Activated T-cell treated with anti-CD3 and anti-CD28 coated beads for 24 hours (primary cell): ENCODE measurements at places on chromosomes 13 and 19.

GRCh38 chr13:104256701-104257100 lies 1190.5 kb upstream of the SLC10A2 start:
- DNase-seq, result no peak

DNA sequence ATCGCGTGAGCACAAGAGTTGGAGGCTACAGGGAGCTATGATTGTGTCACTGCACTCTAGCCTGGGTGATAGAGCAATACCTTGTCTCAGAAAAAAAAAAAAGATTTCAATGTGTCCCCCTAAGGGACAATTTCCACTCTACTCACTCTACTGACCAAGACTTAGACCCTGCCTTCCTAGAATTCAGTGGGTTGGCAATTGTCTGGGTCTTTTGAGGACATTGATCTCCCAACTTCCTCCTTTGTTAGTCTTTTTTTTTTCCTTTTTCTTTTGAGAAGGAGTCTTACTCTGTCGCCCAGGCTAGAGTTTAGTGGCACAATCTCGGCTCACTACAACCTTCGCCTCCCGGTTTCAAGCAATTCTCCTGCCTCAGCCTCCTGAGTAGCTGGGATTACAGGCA lies 2.2 kb downstream of the SPTBN4 start:
- no peak for DNase-seq

GRCh38 chr13:96381681-96382080 lies 291.8 kb downstream of the HS6ST3 start:
- DNase-seq, result no peak

DNA sequence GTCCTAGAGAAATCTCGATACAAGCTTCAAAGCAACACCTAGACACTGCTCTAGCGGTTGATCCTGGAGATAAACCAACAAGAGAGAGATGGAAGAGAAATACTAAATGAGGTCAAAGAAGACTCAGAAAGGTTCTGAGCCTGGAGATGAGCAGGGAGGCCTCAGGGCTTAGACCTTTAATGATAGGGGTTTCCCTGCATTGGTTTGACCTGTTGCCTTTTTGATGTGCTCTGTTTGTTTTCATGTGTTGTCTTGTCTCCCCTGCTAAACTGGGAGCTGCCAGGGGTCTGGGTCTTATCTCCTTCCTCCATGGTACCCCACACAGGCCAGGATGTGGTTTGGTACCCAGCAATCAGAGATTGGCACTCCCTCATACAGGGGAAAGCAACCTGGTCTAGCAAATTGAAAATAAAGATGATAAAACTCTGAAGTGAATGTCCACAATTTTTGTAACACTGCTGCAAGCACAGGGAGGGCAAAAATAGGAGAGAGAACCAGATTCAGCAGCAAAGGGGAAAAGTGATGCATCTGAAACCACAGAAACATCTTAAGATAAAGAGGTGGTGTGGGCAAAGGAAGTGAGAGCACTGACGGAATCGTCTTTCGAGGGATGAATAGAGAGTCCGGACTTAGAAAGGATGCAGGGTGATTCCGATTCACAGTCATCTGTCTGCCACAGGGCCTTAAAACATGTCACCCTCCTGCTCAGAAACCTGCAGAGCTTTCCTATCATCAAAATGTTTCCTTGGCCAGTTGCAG lies 3.5 kb downstream of the FFAR2 start:
- DNase-seq, result peak; percentile 12

- DNase-seq, result no peak
Measured at GRCh38 chr19:52170304-52170703, 1.1 kb downstream of the ZNF836 start.

DNA sequence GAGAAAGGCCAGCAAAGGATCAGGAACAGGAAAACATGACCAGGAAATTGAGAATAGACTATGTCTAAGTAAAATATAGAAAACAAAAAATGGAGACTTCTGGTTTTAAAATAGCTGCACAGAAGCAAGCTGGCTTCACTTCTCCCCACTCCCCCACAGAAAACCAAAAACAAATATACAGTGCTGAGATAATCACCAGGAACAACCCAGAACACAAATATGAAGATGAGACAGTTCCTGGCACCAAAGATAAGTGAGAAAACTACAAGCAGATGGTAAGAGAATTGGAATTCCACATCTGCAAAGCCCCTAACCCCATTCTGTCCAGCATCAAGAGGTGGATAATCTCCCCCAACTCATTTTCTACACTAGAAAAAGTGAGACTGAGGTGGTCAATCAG lies 397.7 kb downstream of the SUCLA2 start:
- DNase-seq, result no peak

DNA sequence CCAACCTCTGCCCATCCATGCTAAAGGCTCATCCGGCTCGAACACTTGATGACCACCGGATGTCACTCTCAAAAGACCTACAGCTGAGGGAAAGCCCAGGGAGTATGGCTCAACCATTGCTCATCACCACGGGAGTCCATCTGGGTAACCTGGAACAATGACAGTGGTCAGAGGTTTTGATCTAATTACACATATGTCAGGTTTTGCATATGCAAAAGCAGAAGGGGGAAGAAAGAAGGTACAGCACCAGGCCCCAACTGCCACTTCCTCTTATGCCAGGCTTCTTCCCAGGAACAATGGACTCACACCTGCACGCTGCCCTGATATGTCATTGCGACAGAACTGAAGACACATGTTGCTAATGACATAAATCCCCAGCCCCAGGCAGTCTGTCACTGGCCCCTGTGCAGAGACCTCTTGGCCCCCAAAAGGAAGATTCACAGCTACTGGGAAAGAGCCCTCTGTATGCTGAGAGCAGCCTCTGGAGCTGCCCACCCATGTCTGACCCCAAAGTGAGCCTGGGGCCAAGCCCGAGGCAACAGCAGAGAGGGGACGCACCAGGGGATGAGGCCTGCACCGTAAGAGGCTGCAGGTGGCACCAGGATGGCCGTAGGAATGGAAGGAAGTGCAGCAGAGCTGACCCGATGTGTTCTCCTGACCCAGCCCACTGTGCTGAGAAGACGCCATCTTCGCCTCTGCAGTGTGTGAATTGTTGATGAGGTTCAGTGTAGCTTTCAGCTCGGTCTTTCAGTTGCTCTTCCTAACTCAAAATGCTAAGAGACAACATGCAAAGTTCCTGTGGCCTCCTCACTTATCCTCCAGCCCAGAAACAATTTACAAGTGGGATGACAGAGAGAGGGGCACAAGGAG lies 26.3 kb downstream of the EPS15L1 start:
- no peak for DNase-seq

GRCh38 chr13:112366907-112367646 lies 9.1 kb upstream of the SPACA7 start:
- no peak for DNase-seq

DNA sequence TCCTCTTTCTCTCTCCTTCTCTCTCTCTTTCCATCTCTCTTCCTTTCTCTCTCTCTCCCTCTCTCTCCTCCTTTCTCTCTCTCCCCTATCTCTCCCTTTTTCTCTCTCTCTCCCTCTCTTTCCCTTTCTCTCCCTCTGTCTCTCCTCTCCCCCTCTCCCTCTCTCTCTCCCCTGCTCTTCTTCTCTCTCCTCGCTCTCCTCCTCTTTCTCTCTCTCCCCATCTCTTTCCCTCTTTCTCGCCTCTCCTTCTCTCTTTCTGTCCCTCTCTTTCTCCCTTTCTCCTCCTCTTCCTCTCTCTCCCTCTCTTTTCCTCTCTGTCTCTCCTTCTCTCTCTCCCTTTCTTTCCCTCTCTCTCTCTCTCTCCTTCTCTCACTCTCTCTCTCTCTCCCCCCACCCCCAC lies 196.6 kb downstream of the UQCRFS1 start:
- no peak for DNase-seq

GRCh38 chr19:48348045-48348444 lies 15.7 kb downstream of the TMEM143 start:
- DNase-seq, result no peak

GRCh38 chr13:70108356-70109105 lies at the start of gene KLHL1:
Gene KLHL1, minus strand, starts transcription at chr13:70108452. Its CDS starts 753 bp downstream, at chr13:70107699.
- DNase-seq, result no peak

DNA sequence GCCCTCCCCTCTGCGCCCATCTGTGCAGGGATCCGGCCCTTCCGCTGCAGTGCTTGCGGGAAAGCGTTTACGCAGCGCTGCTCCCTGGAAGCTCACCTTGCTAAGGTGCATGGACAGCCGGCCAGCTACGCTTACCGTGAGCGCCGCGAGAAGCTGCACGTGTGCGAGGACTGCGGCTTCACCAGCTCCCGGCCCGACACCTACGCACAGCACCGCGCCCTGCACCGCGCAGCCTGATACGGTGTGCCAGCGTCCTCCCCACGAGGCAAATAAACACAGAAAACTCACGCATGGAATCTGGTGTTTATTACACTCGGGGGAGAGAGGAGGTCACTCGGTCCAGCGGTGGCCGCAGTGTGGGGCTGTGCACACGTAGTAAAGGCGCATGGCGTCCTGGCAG lies 1.2 kb downstream of the POLR2I start:
- no peak for DNase-seq

DNA sequence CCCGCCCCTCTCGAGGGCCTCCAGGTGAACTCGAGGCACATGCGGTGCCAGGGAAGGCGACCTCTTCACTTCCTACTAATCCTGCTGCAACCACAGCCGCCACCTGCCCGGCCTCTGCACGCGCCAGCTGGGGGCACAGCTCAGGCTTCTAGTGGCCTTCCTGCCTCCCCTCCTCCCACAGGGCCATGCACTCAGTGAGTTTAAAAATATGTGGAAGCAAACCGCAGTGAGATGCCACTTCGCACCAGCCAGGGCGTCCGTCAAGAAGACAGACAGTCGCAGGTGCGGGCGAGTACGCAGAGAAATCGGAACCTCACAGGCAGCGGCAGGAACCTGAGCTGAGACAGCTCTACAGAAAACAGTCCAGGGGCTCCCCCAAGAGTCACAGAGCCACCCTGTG lies 10.4 kb downstream of the LMNB2 start:
- DNase-seq, result no peak

DNA sequence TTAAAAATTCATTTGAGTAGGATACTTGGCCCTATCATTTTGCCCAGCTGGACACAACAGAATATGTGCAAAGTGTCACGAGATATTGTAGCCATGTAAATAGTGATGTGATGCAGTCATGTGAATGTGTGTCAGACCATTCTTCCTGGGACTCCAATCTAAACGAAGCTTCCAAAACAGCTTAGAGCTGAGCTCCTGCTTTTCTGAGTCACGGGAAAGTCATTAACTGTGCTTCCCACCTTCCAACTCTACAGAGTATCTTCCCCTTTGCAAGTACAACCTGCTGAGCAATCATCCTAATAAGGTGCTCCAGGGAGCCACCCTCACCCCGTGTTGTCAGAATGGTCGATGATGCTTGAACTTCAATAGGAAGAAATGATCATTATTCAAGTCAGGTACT lies 294.7 kb downstream of the MYO16 start:
- DNase-seq, result no peak

DNA sequence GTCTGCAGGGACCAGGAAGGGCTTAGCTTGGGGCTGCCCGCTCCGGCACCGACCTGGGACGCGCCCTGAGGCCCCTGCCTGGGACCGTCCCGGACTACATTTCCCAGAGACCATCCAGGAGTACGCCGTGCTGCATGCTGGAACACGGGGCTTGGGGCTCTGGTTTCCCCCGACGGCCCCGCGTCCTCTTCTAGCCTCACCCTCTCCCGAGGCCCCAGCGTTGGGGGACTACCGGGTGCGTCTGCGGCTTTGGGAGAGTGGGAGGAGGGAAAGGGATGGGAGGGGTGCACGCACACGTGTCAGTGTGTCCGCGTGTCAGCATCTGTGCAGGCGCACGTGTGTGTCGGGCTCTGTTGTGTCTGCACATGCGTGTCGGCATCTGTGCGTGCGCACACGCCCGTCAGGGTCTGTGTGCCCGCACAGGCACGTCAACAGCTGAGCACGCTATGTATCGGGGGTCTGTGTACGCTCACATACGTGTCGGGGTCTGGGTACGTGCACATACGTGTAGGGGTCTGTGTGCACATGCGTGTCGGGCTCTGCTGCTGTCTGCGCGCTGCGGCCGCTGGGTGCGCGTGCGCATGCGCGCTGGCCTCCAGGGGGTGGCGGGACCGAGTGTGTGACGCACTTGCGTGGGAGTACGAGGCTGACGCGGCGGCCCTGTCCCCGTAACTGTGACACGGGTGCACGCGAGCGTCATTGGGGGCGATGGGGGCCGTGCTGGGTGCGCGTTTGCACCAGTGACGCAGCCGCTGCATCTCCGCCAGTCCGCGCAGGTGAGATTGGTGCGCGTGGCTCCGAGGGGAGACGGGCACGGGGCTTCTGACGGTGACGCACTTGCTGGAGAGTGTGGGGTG lies at the start of gene ZNF331:
Gene ZNF331 (plus strand): TSS at position 625 of the 857 bp plus-strand sequence. CDS start 31,232 bp downstream, outside the sequence.
- DNase-seq, result peak; percentile 84

DNA sequence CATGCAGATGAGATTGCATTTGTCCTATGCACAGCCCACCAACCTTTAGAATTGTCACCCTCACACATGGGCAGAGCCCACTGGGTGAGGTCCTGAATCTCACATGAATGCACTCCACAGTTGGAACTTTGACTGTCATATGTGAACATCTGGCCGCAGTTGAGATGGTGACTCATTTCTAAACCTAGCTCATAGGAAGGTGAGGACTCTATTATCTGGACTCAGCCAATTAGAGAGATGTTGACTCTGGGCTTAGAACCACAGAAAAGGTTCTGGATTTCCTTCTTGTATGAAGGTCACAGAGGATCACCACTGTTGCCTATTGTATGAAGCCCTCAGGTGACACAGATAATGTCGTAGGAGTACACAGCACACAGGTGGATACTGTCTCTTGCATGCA lies 25.6 kb upstream of the ZNF681 start:
- DNase-seq, result no peak

DNA sequence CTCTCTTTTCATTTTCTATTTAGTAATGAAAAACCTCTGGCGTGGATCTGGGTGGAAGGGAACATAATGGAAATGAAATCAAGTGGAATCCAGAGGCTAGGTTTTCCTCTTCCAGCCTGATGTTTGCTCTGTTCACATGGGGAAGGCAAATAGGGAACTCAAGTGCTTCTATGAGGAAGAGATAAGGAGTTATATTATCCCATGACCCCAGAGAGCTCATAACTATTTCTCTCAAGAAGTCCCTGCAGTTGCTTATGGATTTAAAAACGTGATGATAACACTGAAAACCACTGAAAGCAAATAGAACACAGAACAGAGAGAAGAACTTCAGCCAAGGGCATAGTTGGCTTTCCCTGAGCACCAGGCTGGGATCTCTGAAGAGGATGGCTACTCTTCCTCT lies 157.8 kb downstream of the B3GLCT start:
- DNase-seq, result no peak

DNA sequence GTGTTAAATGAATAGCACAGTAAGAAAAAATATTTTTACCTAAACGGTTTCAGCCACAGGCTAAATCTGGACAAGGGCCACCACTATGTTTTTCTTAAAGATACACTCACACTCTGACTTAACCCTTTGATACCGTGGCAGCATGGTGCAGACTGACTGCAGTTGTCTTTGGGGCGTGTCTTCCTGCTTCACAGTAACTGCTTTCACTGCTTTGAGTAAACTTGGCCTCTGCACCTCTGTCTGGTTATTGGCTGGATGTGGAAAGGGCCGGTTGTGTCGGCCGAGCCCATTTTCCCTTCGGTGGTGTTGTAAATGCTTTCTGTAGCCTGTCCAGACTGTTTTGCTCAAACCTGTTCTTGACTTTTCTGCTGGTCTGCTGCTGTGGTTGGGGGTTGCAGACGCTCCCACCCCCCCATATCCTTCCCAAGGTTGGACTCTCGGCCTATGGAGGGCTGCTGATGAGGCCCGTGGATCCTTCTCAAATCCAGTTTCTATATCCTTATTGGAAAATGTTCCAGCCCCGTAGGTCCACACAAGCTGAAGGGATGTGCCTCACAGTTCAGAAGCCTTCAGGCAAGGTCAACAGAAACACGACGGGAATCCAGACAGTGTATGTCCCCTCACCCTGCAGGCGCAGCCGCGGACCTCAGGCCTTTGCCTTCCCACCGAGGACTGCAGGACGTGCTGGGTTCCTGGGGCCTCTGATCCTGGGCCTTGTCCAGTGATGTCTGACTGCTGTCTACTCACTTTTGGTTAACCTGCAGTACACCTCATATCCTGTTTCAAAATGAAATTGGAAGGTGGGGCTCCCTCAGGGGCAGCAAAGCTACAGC lies 90.2 kb upstream of the RNF113B start:
- DNase-seq, result no peak
